HEK293T (cell line): ENCODE measurements at places on chromosomes 2 and 18.

- no peak for DNase-seq
Observed at GRCh38 chr2:39606585-39606984, 59.1 kb upstream of the TMEM178A start.

GRCh38 chr2:105437708-105438103 is 38.9 kb upstream of the FHL2 start:
- no peak for DNase-seq

GRCh38 chr2:236977063-236977851 is 108.4 kb upstream of the COPS8 start:
- no peak for DNase-seq

GRCh38 chr2:159012142-159012541 is 43.7 kb downstream of the TANC1 start:
- DNase-seq, result no peak

DNA sequence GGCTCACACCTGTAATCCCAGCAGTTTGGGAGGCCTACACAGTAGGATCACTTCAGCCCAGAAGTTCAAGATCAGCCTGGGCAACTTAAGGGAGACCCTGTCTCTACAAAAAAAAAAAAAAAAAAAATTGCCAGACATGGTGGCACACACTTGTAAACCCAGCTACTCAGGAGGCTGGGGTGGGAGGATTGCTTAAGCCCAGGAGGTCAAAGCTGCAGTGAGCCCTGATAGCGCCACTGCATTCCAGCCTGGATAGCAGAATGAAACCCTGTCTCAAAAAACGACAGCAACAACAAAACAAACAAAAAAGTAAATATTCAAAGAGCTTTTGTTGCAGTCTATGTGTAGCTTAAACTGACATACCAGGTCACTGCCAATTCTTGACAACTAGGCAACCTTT is 63.1 kb upstream of the TANK start:
- no peak for DNase-seq

- no peak for DNase-seq
Observed at GRCh38 chr2:231047274-231047922, 9.3 kb upstream of the PSMD1 start.

- DNase-seq, result no peak
Observed at GRCh38 chr18:49910986-49911385, 97.7 kb upstream of the ACAA2 start.

DNA sequence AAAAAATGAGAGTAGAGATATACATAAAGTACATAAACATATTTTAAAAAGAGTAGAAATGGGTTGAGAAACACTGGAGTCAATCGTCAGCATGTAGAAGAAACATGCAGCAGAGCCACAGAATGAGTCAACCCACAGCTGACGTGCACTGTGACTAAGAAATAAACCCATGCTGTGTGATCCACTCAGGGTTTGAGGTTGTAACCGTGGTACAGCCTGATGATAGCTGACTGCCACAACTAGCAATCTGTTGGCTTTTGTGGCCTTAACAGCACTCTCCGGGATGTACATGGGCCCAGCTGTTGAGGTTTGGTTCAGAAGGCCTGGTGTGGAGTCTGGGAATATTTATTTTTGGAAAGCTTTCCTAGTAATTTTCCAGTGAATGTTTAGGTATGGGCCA is 554.4 kb upstream of the MEX3C start:
- no peak for DNase-seq

- no peak for DNase-seq
Observed at GRCh38 chr2:8154936-8155335, 526.9 kb upstream of the ID2 start.

DNA sequence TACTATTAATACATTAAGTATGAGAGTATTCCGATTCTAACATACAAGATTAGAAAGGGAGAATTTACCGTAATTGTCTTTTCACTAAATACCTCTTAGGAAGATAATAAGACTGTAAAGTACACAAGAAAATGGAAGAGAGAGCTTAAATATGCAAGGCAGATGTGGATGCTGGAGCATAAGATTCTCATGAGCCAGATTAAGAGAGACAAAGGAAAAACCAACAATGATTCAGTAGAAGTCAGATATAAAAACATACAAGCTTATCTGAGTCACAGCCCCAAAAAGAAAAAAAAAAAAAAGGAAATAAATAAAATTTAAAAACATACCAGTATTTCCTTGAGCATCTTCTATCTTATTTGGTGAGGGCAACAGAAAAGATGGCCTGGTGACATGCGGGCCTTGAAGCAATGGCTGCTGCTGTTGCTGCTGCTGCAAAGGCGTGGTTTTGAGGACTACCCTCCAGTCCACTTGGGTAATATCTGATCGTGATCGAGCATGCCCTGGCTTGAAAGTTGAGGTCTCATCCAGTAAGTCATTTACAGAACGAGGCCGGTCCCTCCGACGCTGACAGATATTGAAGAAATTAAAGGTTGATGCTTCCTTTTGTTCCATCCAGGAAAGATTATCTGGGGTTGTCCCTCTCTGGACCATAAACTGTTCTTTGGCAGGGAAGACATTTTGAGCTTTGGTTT is 24.5 kb downstream of the PLEKHM3 start:
- no peak for DNase-seq

GRCh38 chr2:45990131-45990530 is 307.1 kb upstream of the EPAS1 start:
- no peak for DNase-seq

- DNase-seq, result no peak
Observed at GRCh38 chr2:112836695-112837117, at the start of gene IL1B. Gene IL1B, minus strand, starts transcription at chr2:112836779. Its CDS starts 550 bp downstream, at chr2:112836229.
